ENCODE measurements at places on chromosomes 7 and 10.

DNA sequence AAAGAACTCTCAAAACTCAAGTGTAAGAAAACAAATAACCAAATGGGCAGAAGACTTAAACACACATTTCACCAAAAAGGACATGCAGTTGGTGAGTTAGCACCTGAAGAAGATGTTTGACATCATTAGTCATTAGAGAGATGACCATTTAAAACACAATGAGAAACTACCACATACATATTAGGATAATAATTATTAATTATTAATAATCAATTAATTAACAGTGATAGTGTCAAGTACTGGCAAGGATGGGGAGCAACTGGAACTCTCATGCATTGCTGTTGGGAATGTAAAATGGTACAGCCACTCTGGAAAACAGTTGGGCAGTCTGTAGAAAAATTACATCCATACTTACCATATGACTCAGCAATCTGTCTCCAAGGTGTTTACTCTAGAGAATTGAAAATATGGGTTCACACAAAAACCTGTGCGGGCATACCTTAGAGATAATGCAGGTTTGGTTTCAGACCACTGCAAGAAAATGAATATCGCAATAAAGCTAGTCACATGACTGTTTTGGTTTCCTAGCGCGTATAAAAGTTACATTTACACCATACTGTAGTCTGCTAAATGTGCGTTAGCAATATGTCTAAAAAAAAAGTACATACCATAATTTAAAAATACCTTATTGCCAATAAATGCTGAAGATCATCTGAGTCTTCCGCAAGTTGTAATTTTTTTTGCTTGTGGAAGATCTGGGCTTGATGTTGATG is 30.3 kb downstream of the ARID5B start:
- no peak for DNase-seq

DNA sequence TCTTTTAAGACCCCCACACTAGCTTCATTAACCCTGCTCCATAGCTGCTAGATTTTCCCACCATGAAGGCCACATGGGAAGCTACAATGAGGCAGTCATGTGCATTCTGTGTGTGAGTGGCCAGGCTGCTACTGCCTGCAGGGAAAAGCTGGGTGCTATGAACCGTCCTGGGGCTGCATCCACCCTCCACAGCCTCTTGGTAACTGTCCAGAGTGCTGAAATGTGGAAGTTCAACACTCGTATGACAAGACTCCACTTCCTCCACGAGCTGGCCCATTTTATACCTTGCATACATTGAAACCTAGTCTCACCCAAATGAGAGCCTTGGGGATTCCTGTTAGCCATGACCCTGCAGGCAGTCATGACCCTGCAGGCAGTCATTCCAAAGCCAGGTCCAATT is 59.4 kb downstream of the CUZD1 start:
- no peak for DNase-seq

DNA sequence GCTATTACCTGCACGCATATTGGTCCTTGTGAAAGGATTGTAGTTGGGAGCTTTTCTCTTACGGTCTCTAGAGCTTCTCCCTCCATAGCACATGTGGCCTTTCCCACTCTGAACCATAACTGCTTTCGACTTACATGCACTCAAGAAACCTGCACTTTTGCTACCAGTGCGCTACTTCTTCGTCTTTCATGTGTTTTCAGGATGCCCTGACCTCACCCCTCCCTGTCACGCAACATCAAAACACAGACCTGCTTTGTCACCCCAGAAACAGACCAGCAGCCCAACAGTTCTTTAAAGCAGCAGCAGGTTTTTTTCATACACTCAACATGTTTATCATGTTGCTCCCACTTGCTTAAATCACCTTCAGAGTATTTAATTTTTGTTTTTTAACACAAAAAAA is 243.5 kb upstream of the TCF7L2 start:
- no peak for DNase-seq

DNA sequence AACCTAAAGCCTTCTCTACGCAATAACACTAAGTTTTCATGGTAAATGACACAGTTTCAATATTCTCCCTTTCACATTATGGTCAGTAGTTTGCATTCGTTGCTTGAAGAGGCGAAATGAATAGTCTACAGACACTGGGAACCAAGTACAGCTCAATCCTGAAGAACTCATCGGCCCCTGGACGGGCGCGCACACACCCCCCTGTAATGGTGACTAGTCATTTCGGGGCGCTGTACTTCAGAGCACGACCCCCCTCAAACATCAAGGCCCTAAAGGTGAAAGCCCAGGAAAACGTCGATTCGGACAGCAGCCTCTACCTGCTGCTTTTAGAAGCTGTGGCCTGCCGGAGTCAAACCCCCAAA is 1.0 kb downstream of the NT5C2 start:
- no peak for DNase-seq

- DNase-seq = no peak
Measured at GRCh38 chr7:4820405-4820966, 41.3 kb downstream of the PAPOLB start.

- no peak for DNase-seq
Measured at GRCh38 chr7:99325001-99325493, 651 bp upstream of the ARPC1A start.

GRCh38 chr7:6725003-6725402 is 18.3 kb upstream of the ZNF12 start:
- no peak for DNase-seq

GRCh38 chr10:99743841-99744240 is 11.8 kb downstream of the CUTC start:
- DNase-seq = no peak

DNA sequence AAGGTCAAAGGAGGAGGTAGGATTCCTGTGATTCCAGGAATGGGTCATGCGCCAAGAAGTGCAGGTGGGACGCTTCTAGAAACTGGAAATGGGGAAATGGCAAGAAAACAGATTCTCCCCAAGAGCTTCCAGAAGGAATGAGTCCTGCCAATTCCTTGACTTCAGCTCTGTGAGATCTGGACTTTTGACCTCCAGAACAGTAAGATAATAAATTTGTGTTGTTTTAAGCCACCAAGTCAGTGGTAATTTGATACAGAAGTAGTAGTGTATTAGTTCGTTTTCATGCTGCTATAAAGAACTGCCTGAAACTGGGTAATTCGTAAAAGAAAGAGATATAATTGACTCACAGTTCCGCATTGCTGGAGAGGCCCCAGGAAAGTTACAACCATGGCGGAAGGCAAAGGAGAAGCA is 178.6 kb upstream of the GALNT17 start:
- no peak for DNase-seq

GRCh38 chr7:55180963-55181542 is 162.2 kb downstream of the EGFR start:
- DNase-seq = no peak

GRCh38 chr10:21048068-21048467 is 151.0 kb upstream of the NEBL start:
- DNase-seq = no peak

GRCh38 chr7:135976312-135977006 is 700 bp downstream of the MTPN start:
- DNase-seq = no peak

DNA sequence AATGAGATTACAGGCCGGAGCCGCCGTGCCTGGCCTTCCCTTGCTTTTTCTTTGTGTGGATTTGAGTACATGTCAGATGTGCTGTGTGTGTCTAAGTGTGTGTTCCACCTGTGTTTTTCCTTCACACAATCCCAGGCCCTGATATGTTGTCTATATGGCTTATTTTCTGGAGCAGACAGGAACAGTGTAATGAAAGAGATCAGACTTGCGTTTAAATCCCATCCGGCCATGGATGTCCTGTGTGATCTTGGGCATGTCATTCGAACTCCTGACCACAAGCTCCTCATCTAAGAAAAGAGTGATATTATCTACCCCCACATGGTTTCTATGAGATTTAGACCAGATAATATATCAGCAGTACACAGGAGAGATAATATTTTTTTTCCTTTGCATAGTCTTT is 37.2 kb downstream of the APBB1IP start:
- DNase-seq = no peak

DNA sequence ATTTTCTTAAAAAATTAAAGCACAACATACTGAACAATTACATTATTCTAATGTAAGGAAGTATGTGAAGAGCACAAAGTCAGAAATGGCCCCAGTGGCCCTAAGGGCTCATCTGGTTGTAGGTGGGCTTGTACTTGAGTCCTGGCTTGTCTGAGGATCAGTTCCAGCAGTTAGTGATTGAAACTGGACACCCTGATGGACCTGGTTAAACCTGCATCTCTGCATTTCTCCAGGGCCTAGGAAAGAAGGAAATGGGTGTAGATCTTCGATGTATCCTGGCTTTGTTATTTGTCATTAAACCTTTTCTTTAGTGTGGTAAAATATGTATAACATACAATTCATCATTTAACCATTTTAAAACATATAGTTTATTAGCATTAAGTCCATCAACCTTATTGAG is 9.7 kb upstream of the AKR1C2 start:
- no peak for DNase-seq

DNA sequence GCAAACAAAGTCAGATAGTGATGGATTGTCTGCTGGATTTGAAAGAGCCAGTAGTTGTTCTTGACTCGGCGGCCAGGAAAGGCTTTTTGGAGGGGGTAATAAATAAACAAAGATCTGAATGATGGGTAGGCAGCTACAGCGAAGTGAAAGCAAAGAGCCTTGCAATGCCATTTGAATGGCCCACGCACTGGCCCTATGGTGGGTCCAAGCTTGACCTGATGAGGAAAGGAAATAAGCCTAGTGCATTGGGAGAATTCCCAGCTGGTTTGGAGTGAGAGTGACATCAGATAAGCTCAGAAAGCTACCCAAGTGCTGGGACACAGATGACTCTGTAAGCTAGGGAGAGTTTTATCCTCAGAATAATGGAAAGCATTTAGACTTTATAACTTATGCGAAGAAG is 365.2 kb downstream of the PLXDC2 start:
- no peak for DNase-seq

- DNase-seq = no peak
Measured at GRCh38 chr7:157010588-157011332, at the start of gene MNX1. TSS of gene MNX1 (minus strand) at chr7:157010663. CDS start at chr7:157010350, 313 bp downstream.

DNA sequence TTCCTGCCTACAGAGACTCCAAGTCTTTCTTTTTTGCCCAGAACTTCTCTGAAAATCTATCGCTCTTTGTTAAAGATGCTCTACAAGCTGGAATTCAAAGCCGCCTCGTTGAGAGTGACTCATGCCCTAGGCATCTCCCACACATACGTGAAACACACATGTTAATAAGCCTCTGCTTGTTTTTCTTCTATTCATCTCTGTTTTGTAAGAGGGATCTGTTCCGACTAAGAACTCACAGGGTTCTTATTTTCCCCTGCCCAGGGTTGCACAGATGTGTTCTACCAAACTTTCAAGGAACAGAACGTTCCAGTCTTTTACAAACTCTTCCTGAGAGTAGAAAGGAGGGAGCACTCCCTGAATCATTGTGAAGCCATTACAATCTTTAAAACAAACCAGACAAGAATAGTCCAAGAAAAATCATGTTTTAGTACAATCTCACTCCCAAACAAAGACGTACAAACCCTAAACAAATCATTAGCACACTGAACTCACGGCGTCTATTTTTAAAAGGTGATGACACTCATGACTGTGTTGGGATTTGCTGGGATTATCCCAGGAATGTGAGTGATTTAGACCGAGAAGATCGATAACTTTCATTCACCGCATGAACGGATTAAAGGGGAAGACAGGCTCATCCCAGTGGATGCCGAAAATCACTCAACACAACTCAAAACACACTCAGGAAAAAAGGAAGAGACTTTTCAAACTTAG is 55.3 kb upstream of the INPP5A start:
- no peak for DNase-seq

GRCh38 chr7:28406192-28406591 is 6.1 kb upstream of the CREB5 start:
- DNase-seq = no peak

DNA sequence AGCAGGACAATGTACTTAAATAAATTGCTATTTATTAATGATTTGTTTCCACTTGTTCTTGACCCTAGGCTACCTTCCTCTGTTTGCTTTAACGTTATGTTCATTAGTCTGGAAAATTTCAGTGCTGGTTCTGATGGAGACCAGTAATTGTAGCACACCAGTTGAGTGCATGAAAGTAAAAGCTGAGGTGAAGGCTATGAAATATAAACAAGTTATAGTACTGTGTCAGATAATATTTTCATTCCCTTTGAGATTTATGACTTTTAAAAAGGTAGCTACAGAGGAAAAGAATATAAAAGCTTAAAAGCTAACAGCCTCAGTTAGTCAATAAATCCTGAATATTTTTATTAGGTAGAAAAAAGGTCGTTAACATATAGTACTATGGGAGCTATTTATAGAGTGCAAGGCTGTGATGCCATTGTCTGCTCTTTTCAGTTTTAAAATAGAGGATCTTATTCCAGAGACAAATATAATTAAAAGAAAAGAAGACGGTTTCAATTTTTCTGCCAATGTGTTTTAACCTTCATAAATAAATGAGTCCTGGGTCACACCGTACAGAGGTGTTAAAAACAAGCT is 351.8 kb upstream of the ETV1 start:
- no peak for DNase-seq

- DNase-seq = no peak
Measured at GRCh38 chr7:11213266-11213665, 239.6 kb downstream of the PHF14 start.

DNA sequence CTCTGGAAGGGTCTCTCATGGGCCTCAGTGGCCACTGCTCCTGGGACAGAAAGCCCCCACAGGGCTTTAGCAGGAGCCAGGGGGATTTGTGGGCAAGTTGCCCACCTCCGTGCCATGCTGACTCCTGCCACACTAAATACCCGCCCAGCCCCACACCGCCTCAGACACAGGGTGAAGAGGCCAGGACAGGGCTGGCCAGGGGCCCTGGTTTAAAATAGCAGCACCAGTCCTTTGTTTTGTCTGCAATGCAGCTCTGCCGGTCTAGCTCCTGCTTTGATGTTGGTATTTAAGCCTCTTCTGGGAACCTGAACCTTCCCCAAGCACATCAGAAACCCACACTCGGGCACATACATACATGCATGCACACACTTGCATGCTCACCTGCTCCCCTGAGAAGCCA is 14.4 kb upstream of the TNRC18 start:
- no peak for DNase-seq

GRCh38 chr7:114860206-114860605 is 61.7 kb upstream of the MDFIC start:
- DNase-seq = no peak

DNA sequence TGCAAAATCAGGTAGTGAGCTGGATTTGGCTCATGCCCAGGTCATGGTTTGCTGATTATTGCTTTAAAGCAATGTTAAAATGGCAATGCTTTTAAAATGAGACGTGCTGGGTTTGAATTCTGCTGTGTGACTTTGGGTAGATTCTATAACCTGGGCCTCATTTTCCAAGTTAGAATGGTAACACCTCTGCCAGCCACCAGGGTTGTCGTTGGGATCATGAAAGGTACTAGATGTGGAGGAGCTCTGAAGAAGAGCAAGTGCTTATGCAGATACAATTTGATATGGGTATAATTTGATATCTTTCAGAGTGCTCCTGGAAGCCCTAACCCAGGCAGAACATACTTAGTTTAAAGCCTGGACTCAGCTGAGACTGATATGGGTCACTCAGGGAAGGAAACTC is 60.0 kb downstream of the EVX1 start:
- DNase-seq = no peak

Data from activated CD4-positive, alpha-beta T cell treated with anti-CD3 and anti-CD28 coated beads for 1 hour (primary cell).